NCI-H187 treated with DMSO at 0.1 percent for 48 hours (cell line): ENCODE measurements at places on chromosomes 6 and 20.

DNA sequence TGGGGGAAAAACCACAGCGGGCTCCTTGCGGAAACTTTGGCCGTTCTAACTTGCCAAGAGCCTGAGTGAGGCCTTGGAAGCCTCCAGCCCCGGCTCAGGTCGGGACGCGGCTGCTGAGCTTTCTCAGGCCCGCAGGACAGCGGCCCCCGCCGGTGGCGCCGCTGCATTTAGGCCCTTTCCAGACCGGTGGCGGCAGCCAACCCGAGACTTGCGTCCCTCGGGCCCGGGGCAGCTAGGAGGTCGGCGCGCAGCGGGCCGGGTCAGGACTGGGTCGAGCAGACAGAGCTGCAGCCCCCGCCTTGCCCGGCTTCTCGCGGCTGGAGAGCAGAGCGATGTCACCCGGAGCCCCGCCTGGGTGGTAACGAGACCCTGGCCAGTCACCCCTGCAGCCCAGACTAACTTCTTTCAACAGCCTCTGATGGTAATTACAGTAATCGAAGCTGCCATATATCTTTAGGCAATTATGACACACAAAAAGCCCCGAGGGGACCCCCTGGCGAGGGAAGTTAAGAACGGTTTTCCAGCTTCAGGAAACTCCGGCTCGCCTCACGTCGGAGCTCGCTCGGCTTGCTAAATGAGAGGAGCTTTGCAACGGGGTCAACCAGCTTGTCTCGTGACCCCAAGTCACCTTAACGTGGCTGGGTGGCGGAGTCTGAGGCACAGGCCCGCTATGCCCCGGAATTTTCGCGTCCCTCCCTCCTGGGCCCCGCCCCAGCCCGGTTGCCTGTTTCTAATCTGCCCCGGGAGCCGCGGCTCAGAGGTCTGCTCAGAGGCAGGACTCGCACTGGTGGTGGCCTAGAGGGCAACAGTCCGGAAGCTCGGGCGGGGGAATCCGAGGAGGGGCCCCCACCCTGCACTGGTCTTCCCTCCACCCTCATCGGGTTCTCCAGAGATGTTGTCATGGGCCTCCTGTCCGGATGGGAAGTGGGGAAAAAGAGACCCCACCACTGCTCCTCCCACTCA is 3.0 kb downstream of the NR2E1 start:
- no peak for DNase-seq

GRCh38 chr6:71011871-71012371 is 55.1 kb upstream of the B3GAT2 start:
- no peak for DNase-seq

DNA sequence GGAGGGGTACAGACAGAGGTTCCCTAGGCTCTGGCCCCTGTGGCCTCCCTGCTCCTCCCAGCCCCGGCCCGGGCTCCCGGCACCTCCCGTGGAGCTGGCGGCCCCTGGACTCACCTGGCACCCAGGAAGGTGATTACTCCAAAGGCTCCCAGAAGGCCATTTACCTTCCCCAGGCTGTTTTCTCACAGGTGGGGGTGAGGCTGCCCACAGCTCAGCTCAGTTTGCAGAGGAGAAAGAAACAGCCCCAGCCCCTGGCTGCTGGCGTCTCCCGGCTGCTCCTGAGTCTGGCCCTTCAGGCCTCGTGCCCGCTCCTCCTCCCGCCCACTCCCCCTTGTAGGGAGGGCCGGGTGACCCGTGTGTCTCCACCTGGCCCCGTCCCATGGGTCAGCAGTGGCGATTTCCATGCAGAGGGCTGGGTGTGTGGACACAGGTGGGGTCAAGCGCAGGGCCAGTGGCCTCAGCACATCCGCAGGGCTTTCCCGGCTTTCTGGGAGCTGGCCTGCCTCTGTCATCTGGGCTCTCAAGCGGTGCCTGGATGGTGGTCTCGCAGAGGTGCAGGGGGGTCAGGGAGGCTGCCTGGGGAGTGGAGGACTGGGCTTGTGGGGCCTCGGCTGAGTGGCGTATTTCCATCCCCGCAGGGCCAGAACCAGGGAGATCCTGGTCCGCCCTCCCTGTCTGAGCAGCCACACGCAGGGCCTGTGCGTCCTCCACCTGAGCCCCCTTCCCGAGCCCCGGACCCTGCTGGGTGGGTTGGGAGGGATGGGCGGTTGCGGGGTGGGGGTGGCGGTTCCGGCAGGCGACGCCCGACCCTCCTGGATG is 20.2 kb upstream of the GATA5 start:
- no peak for DNase-seq

DNA sequence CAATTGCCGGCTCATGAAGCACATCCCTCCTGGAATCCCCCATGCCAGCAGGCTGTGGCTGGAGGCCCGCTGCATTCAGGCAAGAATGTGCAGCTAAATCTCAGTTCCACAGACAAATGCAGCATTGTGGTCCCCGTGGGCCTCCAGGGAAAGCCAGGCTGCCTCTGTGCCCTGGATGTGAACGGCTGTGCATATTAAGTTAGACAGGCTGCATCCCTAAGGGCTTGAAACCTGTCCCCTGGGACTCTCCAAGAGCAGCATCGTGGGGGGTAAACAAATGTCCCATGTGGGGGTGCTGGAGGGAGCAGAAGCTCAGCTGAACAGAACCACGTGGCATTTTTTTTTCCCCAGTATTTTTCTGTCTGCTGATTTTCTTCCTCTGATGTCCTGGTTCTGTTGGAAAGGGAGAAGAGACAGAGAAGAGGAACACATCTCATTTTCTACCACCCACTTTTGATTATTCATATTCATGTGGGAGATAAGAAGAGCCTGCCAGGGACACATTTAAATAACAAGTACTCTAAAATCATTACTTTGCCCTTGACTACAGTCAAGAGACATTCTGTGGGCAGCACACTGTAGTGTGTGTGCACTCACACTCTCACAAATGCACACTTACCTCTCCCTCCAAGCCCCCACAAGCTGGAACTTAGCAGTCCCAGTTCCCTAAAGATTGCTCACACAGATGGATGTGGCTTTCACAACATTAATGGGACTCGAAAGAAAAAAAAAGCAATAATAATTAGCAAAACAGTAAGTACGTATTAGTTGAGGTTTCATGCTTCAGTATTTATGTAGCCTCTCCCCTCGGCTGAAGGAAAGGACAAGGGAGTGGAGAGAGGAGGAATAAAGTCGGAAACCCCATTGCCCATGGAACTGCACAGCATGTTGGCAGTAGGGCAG is 16.9 kb downstream of the GFOD1 start:
- DNase-seq: no peak

DNA sequence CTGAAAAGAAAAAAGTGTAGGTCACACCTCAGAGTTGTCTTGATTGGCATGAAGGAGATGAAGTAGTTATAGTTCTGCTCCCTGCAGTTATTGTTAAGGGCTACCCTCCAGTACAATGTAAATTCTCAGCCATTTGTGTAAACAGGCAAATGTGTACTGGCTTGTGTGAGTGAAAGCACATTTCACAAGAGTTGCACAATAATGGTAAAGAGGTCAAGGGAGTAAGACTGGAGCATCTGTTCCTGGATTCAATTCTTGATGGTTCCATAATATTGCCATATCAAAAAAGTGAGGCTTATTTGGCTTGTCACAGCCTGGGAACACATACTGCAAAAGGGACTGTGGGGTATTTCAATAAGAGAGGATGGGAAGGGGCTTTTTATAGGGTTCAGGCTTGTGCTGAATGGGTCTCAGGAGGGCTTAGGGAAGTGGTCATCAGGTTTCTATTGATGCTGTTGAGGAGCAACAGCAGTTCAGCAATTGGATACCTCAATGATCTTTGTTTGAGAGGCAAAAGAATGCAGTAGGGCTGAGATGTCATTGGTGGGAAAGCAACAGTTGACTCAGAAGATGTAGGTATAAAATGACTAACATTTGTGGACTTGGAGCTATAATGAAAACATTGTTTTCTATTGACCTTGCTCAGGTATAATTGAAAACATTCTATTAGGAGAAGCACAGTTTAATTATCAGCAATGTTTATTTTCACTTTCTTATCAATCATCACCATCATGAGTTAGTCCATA is 402.6 kb downstream of the BCKDHB start:
- no peak for DNase-seq

- no peak for DNase-seq
Observed at GRCh38 chr6:126640356-126640755, 300.4 kb downstream of the CENPW start.

DNA sequence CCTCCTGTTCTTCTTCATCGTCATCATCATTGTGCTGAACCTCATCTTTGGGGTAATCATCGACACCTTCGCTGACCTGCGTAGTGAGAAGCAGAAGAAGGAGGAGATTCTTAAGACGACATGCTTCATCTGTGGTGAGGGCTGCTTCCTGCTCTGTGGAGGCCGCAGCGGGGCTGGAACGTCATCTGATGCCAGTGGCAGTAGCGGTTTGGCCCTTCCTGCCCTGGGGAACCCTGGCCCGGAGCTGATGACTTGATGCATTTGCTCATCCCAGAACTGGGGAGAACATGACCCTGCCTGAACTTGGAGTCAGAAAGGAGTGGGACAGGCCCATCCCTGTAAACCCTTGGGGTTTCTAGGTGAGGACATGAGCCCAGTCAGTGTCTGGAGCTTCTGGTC is 18.7 kb downstream of the UQCC2 start:
- no peak for DNase-seq

DNA sequence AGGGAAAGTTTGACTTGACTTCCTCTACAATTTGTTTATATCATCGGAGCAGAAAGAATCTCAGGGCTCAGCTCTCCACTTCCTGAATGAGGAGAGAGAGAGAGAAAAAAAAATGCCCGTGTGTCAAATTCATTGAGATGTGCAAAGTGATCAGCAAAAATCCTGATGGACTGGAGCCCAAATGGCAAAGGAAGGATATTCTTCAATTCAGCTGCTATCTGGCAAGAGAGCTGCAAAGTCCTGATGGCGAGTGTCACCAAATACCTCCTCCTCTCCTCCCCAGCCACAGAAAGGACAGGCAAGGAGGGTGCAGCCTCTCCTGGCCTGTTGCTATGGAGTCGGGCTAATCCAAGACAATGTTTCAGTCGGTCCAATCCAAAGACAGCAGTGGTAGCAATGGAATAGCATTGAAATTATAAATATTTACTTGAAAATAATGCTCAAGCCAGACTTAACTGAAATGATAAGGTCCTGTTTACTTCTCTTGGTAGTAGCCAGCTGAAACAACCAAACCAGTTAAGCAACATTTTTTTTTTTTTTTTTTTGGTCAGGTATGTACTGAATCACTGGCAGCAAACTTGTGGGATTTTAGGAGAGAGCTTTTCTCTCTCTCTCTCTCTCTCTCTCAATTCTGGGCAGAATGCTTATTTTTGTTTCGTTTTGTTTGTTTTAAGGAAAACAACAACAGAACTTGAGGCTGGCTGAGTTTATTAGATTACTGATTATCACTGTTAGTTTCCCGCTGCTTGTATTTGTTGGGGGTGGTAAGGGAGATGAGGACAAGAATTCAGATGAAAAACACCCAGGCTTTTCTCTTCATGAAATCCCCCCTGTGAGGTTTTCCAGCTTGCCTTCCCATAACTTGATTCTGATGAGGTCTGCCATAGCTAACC is 204.2 kb downstream of the BCAS1 start:
- peak; percentile 9 for DNase-seq

DNA sequence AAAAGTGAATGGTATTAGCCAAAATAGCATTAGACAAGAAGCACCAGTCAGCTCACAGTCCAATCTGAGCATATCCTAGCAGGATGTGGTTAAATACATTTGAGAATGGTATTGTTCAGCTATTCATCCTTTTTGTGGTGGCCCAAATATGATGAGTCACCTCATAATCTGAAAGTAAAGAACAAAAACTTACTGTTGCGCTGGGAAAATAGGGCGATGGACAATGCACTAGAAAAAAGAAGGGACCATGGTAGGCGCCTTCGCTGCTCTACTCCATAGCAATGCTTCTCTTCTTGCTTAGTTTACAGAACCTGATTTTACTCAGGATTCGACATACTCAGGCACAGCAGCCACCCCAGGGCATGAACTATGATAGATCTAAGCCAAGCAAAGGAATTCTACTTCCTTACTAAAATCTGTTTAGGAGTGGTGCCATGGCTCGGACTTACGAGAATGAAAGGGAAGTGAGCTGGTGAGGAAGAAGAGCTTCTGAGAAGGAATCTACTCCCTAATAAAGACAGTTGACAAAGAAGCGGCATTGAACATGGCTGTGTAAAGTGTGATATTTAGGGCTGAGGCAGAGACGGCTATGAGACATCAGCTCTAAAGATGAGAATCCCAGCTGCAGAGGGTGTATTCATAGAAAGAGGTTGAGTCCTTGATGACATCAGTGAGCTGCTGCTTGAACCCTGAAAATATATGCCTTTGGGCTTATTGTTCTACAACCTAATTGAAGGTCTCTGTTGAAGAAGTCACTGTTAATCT is 16.6 kb upstream of the FBXO9 start:
- no peak for DNase-seq

DNA sequence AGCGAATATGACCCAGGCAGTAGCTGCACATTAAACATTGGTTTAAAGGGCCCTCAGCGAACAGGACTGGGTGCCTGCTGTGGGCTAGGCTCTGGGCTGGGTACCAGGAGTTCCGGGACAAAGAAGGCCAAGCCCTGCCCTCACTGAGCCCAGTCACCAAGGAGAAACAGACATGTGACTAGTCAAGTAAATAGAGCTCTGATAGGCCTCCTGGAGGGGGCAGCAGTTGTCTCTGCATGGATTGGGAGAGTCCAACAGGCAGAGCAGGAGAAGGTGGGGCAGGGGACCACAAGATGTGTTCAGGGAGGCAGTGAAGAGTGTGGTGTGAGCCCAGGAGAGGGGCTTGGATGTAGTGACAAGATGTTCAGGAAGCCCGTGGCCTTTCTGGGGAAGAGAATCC is 3.1 kb downstream of the HM13 start:
- DNase-seq: no peak

DNA sequence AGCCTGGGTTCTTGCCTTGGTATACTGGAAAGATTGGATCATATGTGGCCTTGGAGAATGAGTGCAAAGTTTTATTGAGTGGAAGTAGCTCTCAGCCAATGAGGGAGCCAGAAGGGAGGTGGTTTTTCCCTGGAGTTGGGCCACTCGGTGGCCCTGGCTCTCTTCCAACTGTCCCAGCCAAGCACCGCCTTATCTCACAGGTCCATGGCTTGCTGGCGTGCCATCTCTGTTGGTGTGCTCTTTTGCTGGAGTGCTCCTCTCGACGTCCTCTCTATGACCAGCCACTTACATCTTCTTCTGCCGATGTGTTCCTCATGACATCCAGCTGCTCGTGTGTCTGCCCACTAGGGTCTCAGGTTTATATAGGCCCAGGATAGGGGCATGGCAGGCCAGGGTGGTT is 505.9 kb upstream of the SYNCRIP start:
- DNase-seq: no peak
